Stimulated activated CD8-positive, alpha-beta memory T cell treated with anti-CD3 and anti-CD28 coated beads, Interleukin-7, amount 100 ng/mL, for 1 hour (primary cell): ENCODE measurements at places on chromosomes 3 and 15.

- no peak for DNase-seq
Measured at GRCh38 chr3:52827441-52827840, 3.0 kb downstream of the ITIH4 start.

DNA sequence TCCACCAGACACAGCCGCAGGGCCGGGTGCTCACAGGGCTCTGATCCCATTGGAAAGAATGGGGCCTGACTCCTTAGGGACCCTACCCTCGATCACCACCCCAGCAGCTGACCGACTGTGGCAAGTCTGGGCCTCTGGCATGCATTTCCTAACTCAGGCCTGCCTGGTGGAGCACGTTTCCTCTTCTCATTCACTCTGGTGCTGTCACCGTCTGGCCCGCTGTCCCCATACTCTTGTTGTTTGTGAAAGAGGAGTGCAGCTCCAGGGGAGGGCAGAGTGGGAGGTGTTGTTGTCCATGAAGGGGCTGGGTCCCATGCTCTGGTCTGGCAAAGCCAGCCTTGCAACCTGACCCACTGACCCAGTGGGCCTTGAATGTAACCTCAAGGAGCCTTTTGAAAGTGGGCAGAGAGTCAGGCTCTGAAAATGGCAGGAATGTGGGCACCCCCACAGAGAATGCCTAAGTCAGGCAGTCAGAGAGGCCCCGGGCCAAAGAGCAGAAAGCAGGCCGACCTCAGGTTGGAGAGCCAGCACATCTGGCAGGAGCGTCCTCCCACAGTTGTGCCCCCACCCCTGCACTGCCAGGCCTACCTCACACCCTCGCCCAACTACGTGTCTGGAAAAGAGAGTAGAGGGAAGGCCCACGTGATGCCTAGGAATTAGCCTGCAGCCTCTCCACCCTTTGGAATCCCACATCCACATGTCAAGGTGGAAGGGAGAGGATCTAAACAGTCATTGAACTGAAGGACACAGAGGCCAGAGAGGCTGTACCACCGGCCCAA, 10.9 kb downstream of the SEMA7A start:
- DNase-seq = no peak

GRCh38 chr3:183478501-183478900, 50.1 kb upstream of the MCF2L2 start:
- DNase-seq = no peak

DNA sequence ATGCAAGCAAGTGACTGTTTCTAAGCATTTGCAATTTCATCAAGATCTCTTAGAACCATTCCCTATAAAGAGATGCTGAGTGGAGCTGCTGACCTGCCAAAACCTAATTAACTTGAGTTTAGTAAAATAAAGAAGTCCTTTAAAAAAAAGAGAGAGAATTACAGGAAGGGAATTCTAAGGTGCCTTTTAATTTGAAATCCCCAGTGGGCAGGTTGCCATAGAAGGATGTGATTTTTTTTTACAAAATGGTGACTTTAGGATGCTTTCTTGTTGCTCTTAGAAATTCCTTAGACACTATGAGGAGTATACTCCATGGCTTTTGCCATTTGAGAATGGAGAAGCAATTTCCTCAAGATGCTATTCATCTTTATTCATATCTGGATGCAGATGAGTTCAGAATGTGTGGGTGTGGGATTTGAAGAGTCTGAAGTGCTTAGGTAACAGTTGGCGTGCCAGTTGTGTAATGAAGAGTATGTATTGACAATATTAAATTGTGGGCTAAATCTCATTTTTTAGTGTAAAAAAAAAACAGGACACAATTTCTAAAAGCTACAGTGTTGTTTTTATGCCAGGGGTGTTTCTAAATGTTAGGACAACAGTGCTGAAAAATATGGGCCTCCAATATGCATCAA, 13.6 kb downstream of the LRRC3B start:
- no peak for DNase-seq

DNA sequence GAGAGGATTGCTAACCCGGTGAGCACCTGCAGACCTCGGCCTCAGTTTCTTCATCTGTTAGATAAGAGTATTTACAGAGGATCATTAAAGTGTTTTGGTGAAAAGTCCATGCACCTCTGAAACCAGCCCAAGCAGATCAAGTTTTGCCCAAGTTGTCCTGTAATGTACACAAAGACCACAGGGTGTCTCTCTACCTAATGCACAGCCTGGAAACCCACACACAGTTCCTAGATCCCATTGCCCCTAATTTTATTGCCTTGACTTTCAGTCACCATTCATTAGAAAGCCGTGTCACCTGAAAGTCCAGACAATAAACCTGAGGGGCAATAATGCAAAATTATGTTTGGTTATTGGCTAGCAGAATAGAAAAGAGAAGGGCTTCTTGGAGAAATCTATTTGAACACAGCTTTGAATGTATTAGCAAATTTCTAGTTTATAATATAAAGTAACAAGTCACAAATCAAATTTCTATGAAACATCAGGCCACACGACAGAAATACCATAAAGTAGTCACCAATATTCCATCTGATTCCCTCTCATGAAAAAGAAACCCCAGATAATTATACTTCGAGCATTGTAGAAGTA, 161.3 kb upstream of the SLC2A2 start:
- no peak for DNase-seq

GRCh38 chr3:67044295-67044694, 46.2 kb downstream of the KBTBD8 start:
- no peak for DNase-seq

GRCh38 chr3:195774917-195775316, 36.8 kb downstream of the MUC4 start:
- no peak for DNase-seq

GRCh38 chr3:114887806-114888205, 259.3 kb downstream of the ZBTB20 start:
- DNase-seq = no peak

DNA sequence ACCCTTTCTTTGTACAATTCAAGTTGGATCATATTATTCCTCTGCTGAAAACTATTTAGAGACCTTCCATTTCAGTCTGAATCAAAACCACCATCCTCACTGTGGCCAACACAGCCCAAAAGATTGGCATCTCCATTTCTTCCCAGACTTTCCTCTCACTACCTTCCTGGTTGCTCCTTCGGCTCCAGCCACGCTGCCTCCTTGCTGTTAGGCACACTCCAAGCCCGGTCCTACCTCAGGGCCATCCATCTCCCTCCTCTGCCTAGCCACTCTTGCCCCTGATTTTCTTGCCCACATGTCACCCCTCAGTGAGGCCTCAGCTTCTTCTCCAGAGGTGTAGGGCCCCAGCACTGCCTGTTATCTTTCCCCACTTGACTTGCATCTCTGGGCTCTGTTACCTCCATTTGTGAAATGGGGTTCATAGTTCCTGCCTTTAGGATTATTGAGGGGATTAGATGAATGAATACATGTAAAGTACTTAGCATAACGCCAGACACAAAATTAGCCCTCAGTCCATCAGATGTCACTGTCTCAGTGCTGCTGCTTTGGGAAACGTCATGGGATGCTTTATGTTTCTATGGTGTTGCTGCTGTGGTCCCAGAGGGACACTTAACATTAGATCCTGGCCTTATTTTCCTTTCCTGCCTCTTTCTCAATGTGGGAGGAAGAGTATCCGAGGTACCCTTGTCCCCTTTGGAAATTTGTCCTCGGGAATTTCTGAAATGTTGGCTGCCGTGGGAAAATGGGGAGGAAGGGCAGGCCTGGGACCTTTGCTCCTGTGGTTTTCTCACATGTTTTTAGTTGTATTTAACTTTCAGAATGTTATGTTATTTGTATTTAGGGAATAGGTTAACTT, 31.3 kb downstream of the SNRK start:
- DNase-seq = no peak

DNA sequence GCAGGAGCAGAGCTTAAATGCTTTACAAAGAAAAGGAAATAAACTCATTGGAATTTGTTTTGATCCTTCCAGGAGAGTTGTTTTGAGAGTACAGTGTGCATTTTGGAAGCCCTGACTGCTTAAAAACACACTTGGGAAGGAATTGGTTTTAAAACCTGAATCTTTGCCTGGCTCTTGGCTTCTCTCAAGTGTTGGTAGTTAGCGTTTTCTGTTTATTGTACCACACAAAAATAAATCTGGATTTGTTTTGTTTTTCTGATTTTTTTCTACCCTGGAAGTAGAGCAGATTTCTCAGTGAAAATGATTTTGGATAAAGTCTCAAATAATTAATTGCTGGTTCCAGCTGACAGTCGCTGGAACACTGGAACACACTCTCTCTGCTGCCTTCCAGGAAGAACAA, 90.6 kb downstream of the CHST2 start:
- no peak for DNase-seq

DNA sequence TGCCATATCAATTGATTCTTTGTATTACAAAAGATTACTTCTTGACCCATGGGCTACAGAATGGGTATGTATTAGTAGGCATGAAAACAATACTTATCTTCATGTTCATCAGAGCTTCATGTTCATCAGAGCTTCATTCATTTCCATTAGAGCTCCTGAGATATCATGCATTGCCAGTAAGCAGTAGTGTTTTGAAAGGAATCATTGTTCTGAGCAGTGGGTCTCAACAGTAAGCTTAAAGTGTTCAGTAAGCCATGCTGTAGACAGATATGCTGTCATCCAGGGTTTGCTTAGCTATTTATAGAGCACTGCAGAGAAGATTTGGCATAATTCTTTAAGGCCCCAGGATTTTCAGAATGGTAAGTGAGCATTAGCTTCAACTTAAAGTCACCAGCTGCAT, 596.1 kb downstream of the ZNF385D start:
- no peak for DNase-seq

DNA sequence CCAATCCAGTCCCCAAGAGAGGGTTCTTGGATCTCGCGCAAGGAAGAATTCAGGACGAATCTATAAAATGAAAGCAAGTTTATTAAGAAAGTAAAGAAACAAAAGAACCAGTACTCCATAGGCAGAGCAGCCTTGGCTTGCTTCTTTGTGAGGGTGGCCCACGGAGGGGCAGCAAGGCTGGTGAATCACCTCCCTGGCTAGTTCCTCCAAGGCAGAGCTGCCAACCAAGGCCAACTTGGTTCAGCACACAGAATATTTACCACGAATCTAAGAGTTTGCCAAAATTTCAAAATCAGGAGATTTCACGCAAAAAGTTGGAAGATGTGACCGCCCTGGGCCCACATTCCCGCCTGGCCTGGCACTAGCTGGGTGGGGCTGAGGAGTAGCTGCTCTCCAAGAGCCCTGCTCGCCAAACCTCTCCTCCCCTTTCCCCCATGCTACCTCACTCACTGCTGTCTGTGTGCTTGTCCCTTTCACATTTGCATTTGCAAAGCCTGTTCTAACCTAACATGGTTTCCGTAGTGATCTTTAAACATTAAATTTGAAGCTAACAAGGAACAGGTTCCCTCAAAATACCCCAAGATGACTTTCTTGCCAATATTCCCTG, 26.2 kb upstream of the DCUN1D1 start:
- DNase-seq = no peak

DNA sequence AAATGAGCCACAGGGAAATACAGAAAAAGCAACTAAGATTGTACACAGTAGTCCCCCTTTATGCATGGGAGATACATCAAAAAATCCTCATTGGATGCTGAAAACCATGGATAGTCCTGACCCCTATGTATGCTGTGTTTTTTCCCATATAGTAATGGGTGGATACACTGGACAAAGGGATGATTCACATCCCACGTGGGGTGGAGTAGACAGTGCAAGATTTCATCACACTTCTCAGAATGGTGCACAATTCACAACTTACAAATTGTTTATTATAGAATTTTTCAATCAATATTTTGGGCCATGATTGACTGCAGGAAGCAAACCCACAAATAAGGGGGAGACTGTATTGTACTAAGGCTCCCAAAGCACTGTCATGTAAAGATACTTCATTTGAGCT, 224.4 kb upstream of the STRIT1 start:
- DNase-seq = no peak

GRCh38 chr3:113573728-113574127, 41.4 kb downstream of the SIDT1 start:
- DNase-seq = no peak

DNA sequence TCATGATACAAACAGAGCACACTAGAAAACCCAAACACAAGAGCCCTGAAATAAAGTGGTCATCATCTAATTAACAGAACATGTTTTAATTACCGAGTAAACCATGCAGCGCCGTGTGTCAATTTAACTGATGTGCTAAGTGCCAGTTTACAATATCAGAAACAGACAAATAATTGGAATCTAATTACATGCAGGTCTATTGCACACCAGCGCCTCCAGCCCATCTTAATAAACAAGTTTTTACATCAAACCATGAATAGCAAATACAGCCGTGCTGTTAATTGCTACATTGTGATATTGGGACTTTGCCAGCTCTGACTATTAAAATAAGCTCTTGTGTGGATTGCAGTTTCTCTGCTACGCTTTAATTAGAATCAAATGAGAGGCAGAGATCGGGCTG, 510.2 kb upstream of the MDFIC2 start:
- no peak for DNase-seq

DNA sequence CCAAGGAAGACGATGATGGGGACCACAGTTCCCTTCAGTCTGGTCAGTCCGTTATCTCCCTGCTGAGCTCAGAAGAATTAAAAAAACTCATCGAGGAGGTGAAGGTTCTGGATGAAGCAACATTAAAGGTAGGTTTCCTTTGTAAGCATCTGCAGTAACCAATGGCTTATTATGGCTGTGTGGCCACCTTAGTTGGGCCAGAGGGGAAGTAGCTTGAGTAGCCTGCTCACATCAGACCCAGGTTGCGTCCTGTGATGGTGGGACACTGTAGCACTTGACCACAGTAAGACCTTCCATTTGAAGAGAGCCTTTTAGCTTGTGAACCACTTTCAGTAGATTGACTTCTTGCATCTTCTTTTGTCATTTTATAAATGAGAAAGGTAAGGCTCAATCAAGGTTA, 22.6 kb downstream of the STARD5 start:
- no peak for DNase-seq

DNA sequence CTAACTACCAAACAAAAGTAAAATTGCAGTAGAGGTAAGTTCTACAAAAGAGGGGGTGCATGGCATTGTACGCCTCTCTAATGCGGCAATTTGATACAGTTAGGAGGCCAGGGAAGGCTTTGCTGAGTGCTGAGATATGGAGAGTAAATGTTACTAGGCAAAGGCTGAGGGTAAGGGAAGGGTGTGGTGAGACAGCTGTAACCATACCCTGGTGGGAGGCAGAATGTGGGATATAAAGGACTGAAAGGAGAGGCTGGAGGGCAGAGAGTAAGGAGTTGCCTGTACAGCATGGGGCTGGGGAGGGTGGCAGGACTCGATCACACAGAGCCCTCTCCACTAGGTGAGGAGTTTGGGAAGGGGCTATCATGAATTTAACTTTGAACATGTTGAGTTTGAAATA, 106.3 kb downstream of the PDCD6IP start:
- DNase-seq = no peak
